ENCODE measurements at places on chromosomes 5 and 9.

DNA sequence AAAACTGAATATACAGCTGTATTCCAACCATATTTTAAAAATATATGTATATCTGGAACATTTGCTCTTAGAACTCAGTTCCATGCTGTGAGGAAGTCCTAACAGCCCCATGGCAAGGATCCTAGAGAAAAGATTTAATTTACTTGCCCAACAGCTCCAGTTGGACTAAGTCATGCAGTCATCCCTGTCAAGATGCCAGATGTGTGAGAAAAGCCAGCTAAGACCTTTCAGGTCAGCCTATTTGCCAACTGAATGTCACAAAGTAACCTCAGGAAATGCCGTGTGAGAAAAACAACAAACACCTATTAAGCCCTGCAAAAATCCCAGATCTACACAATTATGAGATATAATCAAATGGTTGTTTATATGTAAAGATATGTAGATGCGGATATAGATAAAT lies 416.3 kb downstream of the NR2F1-AS1 start:
- no peaks in the 10 kb centered on the region for H3K4me1 ChIP-seq
- no peak overlapping the region for H3K4me3 ChIP-seq
- DNase-seq = no peak
- H3K27ac ChIP-seq = no peak overlapping the region
- H3K27me3 ChIP-seq = no peaks in the 10 kb centered on the region

- no peak overlapping the region for H3K27ac ChIP-seq
- DNase-seq = no peak
- H3K4me3 ChIP-seq = no peak overlapping the region
Observed at GRCh38 chr5:110386782-110387181, 339.7 kb downstream of the TMEM232 start.

DNA sequence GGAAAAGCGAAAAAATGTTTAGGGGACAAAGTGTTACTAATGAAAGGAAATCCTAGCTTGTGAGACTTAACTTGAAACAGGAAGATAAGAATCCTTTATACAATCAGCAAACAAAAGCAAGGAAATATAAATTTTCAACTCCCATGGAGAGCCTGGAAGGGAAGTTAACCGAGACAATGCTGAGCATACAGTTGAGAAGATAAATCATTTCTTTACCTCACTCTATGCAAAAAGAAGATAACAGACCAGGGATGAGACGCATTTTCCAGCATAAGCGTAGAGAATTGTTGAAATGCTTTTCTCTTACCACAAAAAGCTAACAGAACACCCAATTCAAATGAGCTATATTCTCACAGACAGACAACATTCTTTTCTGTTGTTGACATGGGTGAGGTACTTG lies 309.6 kb downstream of the CWC27 start:
- H3K36me3 ChIP-seq = no peaks in the 10 kb centered on the region
- no peak overlapping the region for H3K4me3 ChIP-seq
- no peaks in the 10 kb centered on the region for H3K4me1 ChIP-seq
- no peaks in the 10 kb centered on the region for H3K27me3 ChIP-seq

- no peaks in the 10 kb centered on the region for H3K36me3 ChIP-seq
- H3K4me1 ChIP-seq = no peaks in the 10 kb centered on the region
- no peak for DNase-seq
- H3K27ac ChIP-seq = no peak overlapping the region
- no peaks in the 10 kb centered on the region for H3K27me3 ChIP-seq
- H3K4me3 ChIP-seq = no peak overlapping the region
Observed at GRCh38 chr5:139140591-139141071, 57.5 kb downstream of the SIL1 start.

GRCh38 chr9:8366161-8366926 lies 566.8 kb upstream of the DMAC1 start:
- no peaks in the 10 kb centered on the region for H3K4me1 ChIP-seq
- H3K27me3 ChIP-seq = no peaks in the 10 kb centered on the region
- no peak overlapping the region for H3K4me3 ChIP-seq
- H3K27ac ChIP-seq = no peak overlapping the region

DNA sequence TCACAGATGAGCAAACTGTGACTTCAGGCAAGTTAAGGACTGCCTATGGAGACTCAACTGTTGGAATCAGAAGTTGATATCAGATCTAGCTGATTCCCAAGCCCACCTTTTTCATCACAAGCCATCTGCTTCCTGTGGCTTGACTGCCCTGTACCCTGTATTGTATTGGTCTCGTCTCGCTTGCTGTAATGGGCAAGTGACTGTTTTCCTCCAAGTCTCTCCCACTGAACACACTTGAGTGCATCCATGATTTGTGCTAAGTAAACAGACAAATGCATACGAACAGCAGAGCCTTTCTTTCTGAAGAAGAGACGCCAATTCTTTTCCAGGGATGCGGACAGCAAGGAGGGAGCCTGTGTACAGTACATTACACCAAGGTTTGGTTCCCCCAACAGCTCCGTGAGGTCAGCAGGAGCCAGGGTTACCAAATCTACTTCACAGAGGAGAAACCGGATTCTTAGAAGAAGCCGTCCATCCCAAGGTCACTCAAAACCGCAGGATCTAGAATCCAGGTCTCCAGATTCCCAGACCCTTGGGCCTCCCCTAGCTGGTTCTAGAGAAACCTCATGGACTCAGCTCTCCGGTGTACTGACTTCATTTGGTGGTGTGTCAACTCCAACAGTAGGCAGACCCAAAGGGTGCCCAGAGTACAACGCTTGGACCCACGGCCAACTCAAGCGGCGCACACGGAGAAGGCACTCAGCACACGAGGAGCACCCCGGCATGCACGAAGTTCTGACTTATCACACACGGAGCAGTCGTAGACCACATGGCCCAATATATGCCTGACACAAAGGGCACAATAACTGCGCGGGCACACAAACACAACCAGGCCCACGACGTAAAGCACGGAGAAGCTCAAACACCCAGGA lies 1.1 kb downstream of the BAG1 start:
- peak overlapping the region; percentile 93 for H3K4me3 ChIP-seq
- no peak for DNase-seq
- H3K27ac ChIP-seq = peak overlapping the region; percentile 82
- peaks cover 22% of the 10 kb centered on the region for H3K4me1 ChIP-seq
- no peaks in the 10 kb centered on the region for H3K27me3 ChIP-seq

GRCh38 chr5:56737002-56737621 lies 78.2 kb upstream of the MAP3K1 start:
- H3K27me3 ChIP-seq = no peaks in the 10 kb centered on the region
- no peak for DNase-seq
- H3K4me1 ChIP-seq = peaks cover 47% of the 10 kb centered on the region

- peaks cover 50% of the 10 kb centered on the region for H3K27me3 ChIP-seq
- H3K4me3 ChIP-seq = no peak overlapping the region
- H3K27ac ChIP-seq = no peak overlapping the region
Observed at GRCh38 chr5:181173027-181173419, 25.6 kb downstream of the OR2V2 start.

DNA sequence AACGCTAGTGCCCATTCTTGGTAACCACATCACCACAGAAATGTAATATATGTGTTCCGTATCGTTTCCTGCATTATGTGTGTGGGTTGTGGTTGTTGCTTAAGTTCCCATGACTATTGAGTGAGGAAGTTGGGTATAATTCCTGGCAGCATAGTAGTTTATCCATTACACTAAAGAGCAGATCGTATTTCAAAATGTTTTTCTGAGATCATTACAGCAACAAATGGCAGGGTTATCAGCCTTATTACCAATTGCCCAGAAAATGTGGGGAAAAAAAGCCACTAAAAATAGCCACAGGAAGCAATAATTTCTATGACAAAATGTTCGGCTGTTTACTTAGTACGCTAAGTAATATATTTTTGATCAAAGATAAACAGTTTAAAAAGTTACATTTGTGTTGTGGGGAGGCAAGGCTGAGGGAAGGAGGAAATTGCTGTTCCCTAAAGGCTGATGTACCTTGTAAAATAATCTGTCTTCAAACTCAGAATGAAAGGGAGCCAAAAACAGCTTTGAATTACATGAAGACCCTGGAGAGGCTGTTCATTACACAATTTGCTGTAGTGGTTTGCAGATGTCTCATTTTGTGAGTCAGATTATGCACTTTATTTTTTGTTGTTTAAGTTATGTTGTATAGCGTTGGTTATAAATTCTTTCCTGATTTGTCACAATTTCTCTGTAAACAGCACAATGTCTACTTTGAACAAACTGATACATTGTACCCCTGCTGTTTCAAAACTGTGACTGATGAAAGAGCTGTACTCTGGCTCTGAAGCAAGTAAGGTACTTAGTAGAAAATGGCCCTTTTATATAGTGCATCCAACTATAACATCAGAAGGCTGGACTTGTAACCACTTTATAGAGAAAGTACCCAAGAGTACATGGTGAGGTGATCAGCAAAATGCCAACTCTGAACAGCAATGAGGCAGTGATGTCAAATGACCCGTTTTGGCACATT lies 1028.5 kb downstream of the NR2F1-AS1 start:
- no peaks in the 10 kb centered on the region for H3K36me3 ChIP-seq
- H3K27ac ChIP-seq = no peak overlapping the region
- H3K27me3 ChIP-seq = no peaks in the 10 kb centered on the region
- DNase-seq = no peak

GRCh38 chr9:121298016-121298538 lies 30.1 kb downstream of the GSN start:
- H3K4me3 ChIP-seq = no peak overlapping the region
- H3K27ac ChIP-seq = no peak overlapping the region
- peaks cover 7% of the 10 kb centered on the region for H3K27me3 ChIP-seq
- H3K36me3 ChIP-seq = no peaks in the 10 kb centered on the region
- no peaks in the 10 kb centered on the region for H3K4me1 ChIP-seq

- H3K27me3 ChIP-seq = no peaks in the 10 kb centered on the region
- no peak for DNase-seq
- H3K27ac ChIP-seq = no peak overlapping the region
- no peaks in the 10 kb centered on the region for H3K36me3 ChIP-seq
- peaks cover 30% of the 10 kb centered on the region for H3K4me1 ChIP-seq
Observed at GRCh38 chr9:6782981-6783380, 25.2 kb downstream of the KDM4C start.

- H3K36me3 ChIP-seq = no peaks in the 10 kb centered on the region
- peak overlapping the region; percentile 57 for H3K27ac ChIP-seq
- no peak for DNase-seq
- H3K4me3 ChIP-seq = peak overlapping the region; percentile 5
- H3K27me3 ChIP-seq = no peaks in the 10 kb centered on the region
Observed at GRCh38 chr5:35815089-35815936, 41.4 kb upstream of the IL7R start.

DNA sequence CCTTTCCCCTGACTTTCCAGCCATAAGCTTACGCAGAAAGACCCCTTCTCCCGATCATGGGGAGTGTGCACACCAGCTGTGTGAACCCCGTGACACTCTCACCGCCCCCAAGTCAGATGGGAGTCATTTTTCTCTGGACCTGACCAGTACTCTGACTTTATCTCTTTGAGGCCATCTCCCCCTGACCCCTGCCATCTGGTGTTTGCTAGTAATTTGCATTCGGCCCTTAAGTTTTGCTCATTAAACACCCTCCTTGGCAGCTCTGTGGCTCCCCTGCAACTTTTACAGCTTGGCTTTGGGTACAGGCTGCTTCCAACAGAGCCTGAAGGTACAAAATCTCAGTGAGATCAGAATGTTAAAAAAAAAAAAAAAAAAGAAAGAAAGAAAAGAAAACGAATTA lies 43.9 kb downstream of the PDZD2 start:
- H3K27ac ChIP-seq = no peak overlapping the region
- H3K4me1 ChIP-seq = no peaks in the 10 kb centered on the region
- H3K4me3 ChIP-seq = no peak overlapping the region
- H3K36me3 ChIP-seq = no peaks in the 10 kb centered on the region

- no peak overlapping the region for H3K4me3 ChIP-seq
- H3K4me1 ChIP-seq = no peaks in the 10 kb centered on the region
- H3K36me3 ChIP-seq = no peaks in the 10 kb centered on the region
- no peak overlapping the region for H3K27ac ChIP-seq
- no peaks in the 10 kb centered on the region for H3K27me3 ChIP-seq
Observed at GRCh38 chr5:116011046-116011445, 21.2 kb upstream of the ARL14EPL start.

GRCh38 chr9:105064248-105065097 lies 136.5 kb upstream of the ABCA1 start:
- no peaks in the 10 kb centered on the region for H3K4me1 ChIP-seq
- no peak overlapping the region for H3K4me3 ChIP-seq
- DNase-seq = no peak
- no peaks in the 10 kb centered on the region for H3K36me3 ChIP-seq

DNA sequence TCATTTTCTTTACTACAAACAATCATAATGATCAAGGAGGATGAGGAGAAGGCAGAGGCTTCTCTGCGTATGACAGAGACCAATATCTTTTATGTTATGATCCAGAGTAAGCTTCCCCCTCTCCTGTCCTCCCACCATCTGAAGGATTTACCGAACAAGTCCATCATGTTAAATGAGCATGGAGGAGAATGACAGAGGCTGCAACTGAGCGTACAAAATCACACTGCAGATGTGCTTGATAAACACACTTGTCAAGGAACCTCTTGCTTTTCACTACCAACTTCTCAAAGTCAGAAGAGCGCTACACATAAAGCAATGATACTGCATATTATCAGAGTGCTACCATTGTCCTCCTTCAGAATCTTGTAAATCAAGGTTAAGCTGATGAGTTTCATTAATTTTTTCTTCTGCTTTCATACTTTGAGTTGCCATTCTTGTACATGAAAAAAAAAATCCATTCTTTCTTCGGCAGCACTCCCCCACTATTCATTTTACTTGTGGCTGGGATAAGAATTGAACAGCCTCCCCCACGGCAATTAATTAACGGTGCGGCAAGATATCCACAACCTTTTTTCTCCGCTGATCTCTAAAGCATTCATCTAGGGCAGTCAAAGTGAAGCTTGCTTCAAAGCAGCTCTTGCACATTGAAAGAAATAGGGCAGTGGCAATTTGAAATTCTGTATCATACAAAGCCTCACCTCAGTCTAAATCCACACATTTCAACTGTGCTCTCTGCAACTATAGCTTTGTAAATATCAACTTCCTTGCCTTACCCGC lies 673.9 kb upstream of the DMAC1 start:
- H3K27ac ChIP-seq = no peak overlapping the region
- no peaks in the 10 kb centered on the region for H3K4me1 ChIP-seq
- no peaks in the 10 kb centered on the region for H3K36me3 ChIP-seq
- H3K4me3 ChIP-seq = no peak overlapping the region

- no peaks in the 10 kb centered on the region for H3K36me3 ChIP-seq
- no peaks in the 10 kb centered on the region for H3K27me3 ChIP-seq
- H3K4me1 ChIP-seq = no peaks in the 10 kb centered on the region
- DNase-seq = no peak
Observed at GRCh38 chr5:155768332-155768731, 558.6 kb upstream of the SGCD start.

GRCh38 chr9:16825331-16825725 lies 45.1 kb downstream of the BNC2 start:
- H3K27me3 ChIP-seq = no peaks in the 10 kb centered on the region
- H3K36me3 ChIP-seq = no peaks in the 10 kb centered on the region
- no peaks in the 10 kb centered on the region for H3K4me1 ChIP-seq
- no peak overlapping the region for H3K4me3 ChIP-seq

- no peak overlapping the region for H3K4me3 ChIP-seq
- no peaks in the 10 kb centered on the region for H3K27me3 ChIP-seq
Observed at GRCh38 chr9:35859990-35860339, 10.2 kb downstream of the OR13J1 start.

Data from effector memory CD4-positive, alpha-beta T cell (primary cell).